ENCODE measurements at places on chromosomes 3 and 15. TPM values are rescaled to one million over a fixed set of nuclear protein-coding genes. Genes with fewer than 3 reads are reported as not detected.

The UTS2B gene
- total RNA-seq, result not detected

GRCh38 chr3:63951492-63952247 is 39.5 kb upstream of the SCAANT1 start:
- H3K4me3 ChIP-seq, result peak overlapping the region; percentile 20
- peak overlapping the region; percentile 80 for H3K27ac ChIP-seq
- no peak for DNase-seq
- peaks cover 8% of the 10 kb centered on the region for H3K36me3 ChIP-seq
- peaks cover 27% of the 10 kb centered on the region for H3K4me1 ChIP-seq

DNA sequence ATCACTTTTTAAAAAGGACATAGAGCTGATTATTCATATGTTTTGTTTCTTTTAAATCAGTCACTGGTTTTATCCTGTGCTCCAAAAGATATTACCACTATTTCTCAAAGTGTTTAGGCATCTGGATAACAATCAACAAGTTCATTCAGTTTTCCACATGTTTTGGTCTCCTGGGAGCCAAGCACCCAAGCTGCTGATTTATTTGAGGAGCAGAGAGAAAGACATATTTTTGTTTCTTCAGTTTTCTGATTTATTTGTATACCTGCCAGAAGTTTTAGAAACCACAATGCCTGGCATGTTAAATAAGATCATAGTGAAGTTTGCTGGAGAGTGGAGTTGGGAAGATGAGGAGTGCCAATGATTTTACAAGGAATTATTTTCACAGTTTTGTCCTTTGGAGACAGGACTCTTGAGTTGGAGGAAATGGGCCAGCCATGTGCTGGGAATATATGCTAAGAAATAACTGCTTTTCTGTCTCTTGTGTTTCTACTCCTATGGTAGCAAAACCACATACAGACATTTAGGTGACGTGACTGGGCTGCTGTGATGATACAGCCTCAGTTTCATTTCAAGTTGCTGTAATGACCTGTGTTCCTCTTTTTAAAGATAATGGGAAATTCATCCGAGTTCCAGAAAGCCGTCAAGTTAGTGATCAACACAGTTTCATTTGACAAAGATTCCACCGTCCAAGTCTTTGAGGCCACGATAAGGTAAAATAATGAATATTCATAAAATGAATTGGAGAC is 11.7 kb downstream of the EDEM1 start:
- peak overlapping the region; percentile 83 for H3K4me3 ChIP-seq
- DNase-seq, result peak; percentile 47
- peak overlapping the region; percentile 100 for H3K27ac ChIP-seq
- H3K27me3 ChIP-seq, result no peaks in the 10 kb centered on the region
- H3K36me3 ChIP-seq, result peaks cover 34% of the 10 kb centered on the region

DNA sequence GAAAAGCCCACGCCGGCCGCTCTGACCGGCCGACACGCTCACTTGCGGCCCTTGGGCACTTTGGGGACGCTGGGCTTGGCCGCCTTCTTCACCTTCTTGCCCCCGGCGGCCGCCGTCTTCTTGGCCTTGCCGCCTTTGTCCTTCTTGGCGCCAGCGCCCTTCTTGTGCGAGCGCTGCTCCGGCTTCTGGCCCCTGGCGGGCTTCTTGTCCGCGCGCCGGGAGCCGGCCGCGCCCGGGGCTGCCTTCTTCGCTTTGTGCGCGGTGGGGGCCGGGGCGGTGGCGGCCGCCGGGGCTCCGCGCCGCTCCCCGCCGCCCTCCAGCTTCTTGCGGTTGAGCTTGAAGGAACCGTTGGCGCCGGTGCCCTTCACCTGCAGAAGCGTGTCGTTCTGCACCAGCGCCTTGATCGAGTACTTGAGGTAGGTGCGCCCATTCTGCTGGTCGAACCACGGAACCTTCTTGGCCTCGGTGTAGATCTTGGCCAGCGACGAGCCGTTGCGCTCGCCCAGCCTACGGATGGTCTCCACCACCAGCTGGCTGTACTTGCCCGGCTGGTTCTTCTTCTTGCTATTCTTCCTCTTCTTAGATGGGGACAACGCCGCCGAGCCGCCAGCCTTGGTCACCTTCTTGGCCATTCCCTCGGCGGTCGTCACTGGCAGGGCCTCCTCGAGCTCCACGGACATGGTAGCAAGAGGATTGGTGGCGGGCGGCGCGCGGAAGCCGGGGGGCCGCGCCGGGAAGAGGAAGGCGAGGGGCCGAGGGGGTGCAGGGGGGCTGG is 36.7 kb downstream of the HMCES start:
- no peaks in the 10 kb centered on the region for H3K36me3 ChIP-seq
- H3K27me3 ChIP-seq, result no peaks in the 10 kb centered on the region
- peak overlapping the region; percentile 90 for H3K4me3 ChIP-seq
- DNase-seq, result peak; percentile 48

DNA sequence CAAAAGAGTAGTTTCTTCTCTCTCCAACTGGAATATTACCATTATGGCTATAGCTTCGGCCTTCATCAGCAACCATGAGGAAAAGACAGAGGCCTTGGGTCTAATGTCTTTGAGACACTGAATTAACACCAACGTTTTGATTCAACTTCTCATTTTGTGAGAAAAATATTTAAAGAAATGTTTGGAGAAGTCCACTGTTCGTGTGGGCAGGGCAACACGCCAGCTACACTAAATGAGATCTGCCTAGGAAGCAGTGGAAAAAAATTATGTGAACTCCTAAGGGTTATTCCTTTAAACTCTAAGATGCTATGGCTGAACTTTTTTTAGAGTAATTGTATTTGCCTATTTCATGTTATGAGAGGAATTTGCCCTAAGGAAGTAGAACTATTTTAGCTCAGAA is 41.8 kb downstream of the NCEH1 start:
- H3K4me1 ChIP-seq, result peaks cover 12% of the 10 kb centered on the region
- H3K4me3 ChIP-seq, result no peak overlapping the region
- no peaks in the 10 kb centered on the region for H3K27me3 ChIP-seq
- DNase-seq, result no peak
- H3K36me3 ChIP-seq, result no peaks in the 10 kb centered on the region

- no peaks in the 10 kb centered on the region for H3K36me3 ChIP-seq
- no peak for DNase-seq
- no peak overlapping the region for H3K27ac ChIP-seq
- H3K27me3 ChIP-seq, result no peaks in the 10 kb centered on the region
- no peak overlapping the region for H3K4me3 ChIP-seq
Measured at GRCh38 chr15:88187195-88187594, 69.3 kb downstream of the NTRK3 start.

DNA sequence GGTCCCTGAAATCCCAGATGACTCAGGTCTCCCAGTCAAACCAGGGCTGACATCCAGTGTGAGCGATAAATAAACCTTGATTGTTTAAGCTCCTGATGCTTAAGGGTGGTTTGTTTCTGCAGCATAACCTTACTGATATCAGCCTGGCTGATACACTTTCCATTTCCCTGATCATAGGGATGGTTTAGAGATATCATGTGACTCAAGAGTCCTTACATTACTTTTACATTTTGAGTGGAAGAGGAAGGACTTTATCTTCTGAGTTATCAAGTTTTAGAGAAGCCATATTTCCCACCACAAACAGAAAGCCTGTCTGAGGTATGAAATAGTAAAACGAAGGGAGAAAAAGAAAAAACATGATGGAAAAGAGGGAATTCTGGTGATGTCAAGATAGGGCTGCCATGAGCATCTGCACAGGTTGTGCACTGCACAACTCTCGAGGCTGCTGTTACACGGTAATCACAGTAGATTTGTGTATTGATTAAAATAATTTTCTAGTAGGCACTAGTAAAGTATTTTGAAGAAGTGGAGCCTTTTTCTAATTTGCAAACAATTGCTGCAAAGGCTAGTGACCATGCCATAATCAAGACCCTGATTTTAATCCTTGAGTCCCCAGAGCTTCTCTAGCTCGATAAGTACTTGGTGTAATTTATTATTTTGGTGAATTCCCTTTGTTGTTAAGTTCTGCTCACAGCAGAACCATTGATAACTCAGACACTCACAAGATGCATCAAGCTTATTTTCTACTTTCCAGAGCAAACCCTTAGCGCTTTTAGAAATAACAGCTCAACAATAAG is 34.1 kb upstream of the FBLN2 start:
- H3K27ac ChIP-seq, result no peak overlapping the region
- no peaks in the 10 kb centered on the region for H3K36me3 ChIP-seq
- H3K4me3 ChIP-seq, result no peak overlapping the region
- no peaks in the 10 kb centered on the region for H3K27me3 ChIP-seq
- DNase-seq, result no peak

The SCAPER gene
- total RNA-seq, result 34.7 TPM

GRCh38 chr3:9736831-9737230 is 5.3 kb downstream of the BRPF1 start:
- no peak overlapping the region for H3K27ac ChIP-seq
- H3K4me1 ChIP-seq, result peaks cover 62% of the 10 kb centered on the region
- H3K36me3 ChIP-seq, result peaks cover 33% of the 10 kb centered on the region
- DNase-seq, result no peak
- H3K4me3 ChIP-seq, result no peak overlapping the region

GRCh38 chr15:62099094-62099601 is 32.4 kb downstream of the C2CD4A start:
- H3K27ac ChIP-seq, result no peak overlapping the region
- H3K36me3 ChIP-seq, result no peaks in the 10 kb centered on the region
- no peak overlapping the region for H3K4me3 ChIP-seq
- DNase-seq, result no peak
- H3K27me3 ChIP-seq, result peaks cover 24% of the 10 kb centered on the region
- H3K4me1 ChIP-seq, result no peaks in the 10 kb centered on the region

The TRH gene
- not detected for total RNA-seq

DNA sequence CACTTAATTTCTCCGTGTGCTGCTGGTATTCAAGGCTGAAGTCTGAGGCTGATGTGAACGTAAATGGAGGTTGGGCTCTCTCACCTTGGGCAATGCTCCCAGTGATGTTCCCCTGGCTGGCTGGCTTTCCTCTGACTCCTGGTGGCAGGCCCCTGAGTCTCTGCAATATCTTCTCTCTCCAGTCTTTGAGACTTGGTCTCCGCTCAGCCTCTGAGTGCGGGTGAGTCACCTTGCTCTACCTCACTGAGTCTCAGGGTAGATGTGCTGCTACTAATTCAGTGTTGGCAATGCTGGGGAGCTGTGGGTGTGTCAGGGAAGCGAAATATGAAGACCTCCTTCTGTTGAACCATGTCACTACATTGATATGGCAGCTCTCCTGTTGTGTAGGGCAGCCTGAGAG is 31.3 kb upstream of the TRIM59 start:
- peaks cover 9% of the 10 kb centered on the region for H3K27me3 ChIP-seq
- no peaks in the 10 kb centered on the region for H3K36me3 ChIP-seq
- H3K4me1 ChIP-seq, result no peaks in the 10 kb centered on the region
- no peak overlapping the region for H3K4me3 ChIP-seq

- H3K36me3 ChIP-seq, result no peaks in the 10 kb centered on the region
- no peak for DNase-seq
- no peak overlapping the region for H3K27ac ChIP-seq
- peaks cover 17% of the 10 kb centered on the region for H3K27me3 ChIP-seq
Measured at GRCh38 chr15:70777170-70777926, 14.0 kb upstream of the UACA start.

DNA sequence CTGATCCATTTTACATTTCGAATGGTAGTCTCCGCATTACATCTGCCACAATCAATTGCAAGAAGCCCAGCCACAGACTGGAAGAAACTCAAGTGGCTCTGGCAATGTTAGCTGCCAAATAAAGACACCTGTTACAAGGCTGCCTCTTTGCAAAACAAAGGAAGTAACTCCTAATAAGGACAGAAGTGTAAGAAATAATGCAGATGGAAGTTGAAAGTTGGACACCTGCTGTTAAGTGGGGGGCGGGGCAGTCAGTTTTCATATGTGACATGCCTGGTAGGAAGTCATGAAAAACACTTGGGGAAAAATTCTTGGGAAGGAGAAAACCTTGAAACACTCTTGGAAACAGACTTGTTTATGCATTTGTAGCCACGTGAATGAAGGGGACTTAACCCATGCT is 54.1 kb upstream of the ATP2C1 start:
- H3K4me3 ChIP-seq, result no peak overlapping the region
- no peaks in the 10 kb centered on the region for H3K36me3 ChIP-seq
- no peak overlapping the region for H3K27ac ChIP-seq
- peaks cover 15% of the 10 kb centered on the region for H3K27me3 ChIP-seq

GRCh38 chr3:76470285-76470684 is 569.6 kb upstream of the ROBO2 start:
- H3K36me3 ChIP-seq, result no peaks in the 10 kb centered on the region
- H3K4me3 ChIP-seq, result no peak overlapping the region
- no peaks in the 10 kb centered on the region for H3K4me1 ChIP-seq
- H3K27me3 ChIP-seq, result no peaks in the 10 kb centered on the region

The TJP1 gene
- total RNA-seq, result 0.24 TPM

- peaks cover 11% of the 10 kb centered on the region for H3K4me1 ChIP-seq
- no peak overlapping the region for H3K4me3 ChIP-seq
- DNase-seq, result no peak
- H3K27ac ChIP-seq, result no peak overlapping the region
Measured at GRCh38 chr15:92109191-92109873, 255.8 kb downstream of the SLCO3A1 start.

DNA sequence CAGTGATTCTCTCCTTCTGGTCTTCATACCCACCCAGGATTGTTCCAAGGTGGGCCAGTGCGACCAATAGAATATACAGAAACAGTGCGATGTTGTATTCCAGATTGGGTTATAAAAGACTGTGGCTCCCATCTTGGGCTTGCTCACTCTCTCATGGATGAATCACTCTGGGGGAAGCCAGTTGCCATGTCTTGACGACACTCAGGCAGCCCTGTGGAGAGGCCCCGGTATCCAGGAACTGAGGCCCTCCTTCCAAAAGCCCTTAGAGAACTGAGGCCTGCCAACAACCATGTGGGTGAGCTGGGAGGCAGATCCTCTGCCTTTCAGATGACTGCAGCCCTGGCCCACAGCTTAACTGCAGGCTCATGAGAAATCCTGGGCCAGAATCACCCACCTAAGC is 57.2 kb downstream of the SH3GL3 start:
- H3K27me3 ChIP-seq, result no peaks in the 10 kb centered on the region
- no peak overlapping the region for H3K27ac ChIP-seq
- no peaks in the 10 kb centered on the region for H3K4me1 ChIP-seq
- no peaks in the 10 kb centered on the region for H3K36me3 ChIP-seq

The TMEM158 gene
- not detected for total RNA-seq

DNA sequence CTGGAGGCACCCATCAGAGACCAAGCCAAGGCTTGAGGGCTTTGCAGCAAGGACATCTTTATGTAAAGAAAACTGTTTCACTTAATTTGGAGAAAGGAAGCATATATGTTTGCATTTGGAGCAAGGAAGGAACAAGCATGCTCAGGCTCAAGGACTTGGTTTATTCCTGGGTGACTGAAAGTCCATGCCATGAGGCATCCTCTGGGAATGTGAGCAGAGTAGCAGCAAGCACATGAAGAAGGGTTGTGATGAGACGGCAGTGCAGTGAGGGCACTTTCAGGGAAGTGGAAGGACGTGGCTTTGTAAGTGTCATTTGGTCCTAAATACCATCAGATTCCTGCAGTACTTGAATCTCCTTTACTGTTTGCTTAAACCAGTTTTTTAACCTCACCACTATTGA is 26.8 kb downstream of the POLG start:
- H3K4me3 ChIP-seq, result no peak overlapping the region
- DNase-seq, result no peak
- peak overlapping the region; percentile 68 for H3K27ac ChIP-seq
- no peaks in the 10 kb centered on the region for H3K27me3 ChIP-seq

The C2CD4A gene
- total RNA-seq, result 1.8 TPM

The GOLGA8G gene
- not detected for total RNA-seq

Data from activated T-cell treated with anti-CD3 and anti-CD28 coated beads, Interleukin-2, amount 50 U/mL, for 72 hours (primary cell).